MV-4-11 (cell line): ENCODE measurements at places on chromosomes 2 and 18.
A peak's percentile ranks its signal among the peaks of the same experiment; 100 is the strongest.

DNA sequence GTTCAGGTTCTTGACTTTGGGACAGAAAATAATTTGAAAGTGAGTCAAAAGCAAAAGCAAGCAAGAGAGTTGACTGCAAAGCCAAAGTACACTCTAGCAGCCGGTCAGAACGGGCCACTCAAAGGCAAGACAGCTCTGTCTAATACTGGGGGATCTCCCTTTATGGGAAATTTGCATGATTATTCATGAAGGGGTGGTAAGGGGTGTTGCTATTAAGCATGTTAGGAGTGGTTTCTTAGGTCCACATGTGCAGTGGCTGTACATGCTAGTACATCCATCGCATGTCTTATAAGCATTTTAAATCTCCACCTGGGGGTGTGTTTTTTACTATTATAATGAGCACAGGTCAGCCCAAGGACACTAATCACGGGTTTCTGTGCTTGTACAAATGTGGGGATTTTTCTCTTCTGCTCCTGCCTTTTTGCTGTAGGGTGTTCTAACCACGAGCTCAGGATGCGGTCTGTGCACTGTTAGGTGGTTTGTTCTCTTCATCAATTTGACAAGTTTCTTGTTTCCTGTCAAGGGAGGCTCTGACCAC, 60.2 kb upstream of the SPP2 start:
- no peak for DNase-seq

DNA sequence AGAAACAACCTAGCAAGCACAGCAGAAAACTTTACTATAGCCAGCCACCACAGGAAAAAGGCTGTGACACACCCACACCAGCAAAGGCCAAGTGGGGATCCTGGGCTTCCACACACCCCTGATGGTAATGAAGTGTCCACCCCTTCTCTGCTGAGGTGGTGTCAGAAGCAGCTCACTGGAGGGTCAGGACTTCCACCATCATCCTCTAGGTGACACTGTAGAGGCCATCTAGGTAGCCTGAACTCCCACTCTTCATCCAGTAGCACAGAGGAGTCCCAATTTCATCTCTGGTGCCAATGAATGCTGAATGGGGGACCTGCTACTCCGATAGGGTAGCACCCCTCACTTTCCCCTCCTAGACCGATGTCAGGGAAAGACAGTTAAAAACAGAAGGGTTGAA, 1544.4 kb downstream of the LRP1B start:
- no peak for DNase-seq

DNA sequence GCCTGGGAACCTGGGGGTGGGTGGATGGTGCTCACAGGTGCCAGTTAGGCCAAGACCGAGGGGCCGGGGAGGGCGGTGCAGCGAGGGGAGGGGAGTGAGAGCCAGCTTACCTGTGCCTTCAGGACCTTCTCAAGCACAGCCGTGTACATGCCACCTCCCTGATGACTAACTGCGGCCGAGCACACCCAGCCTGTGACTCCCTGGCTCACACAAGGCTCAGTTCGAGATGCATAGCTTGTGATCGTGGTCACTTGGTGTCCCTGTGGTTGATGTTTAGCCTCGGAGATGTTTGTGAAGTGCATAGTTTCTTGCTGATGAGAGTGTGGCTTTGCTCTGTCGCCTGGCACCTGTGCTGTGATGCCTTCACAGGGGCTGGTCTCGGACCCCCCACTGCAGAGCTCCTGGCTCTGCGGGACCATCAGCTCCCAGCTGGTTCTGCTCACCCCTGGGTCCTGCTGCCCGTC, 84.5 kb upstream of the ODC1 start:
- DNase-seq: no peak

- DNase-seq: peak; percentile 3
Measured at GRCh38 chr2:179751163-179751809, 110.1 kb downstream of the ZNF385B start.

DNA sequence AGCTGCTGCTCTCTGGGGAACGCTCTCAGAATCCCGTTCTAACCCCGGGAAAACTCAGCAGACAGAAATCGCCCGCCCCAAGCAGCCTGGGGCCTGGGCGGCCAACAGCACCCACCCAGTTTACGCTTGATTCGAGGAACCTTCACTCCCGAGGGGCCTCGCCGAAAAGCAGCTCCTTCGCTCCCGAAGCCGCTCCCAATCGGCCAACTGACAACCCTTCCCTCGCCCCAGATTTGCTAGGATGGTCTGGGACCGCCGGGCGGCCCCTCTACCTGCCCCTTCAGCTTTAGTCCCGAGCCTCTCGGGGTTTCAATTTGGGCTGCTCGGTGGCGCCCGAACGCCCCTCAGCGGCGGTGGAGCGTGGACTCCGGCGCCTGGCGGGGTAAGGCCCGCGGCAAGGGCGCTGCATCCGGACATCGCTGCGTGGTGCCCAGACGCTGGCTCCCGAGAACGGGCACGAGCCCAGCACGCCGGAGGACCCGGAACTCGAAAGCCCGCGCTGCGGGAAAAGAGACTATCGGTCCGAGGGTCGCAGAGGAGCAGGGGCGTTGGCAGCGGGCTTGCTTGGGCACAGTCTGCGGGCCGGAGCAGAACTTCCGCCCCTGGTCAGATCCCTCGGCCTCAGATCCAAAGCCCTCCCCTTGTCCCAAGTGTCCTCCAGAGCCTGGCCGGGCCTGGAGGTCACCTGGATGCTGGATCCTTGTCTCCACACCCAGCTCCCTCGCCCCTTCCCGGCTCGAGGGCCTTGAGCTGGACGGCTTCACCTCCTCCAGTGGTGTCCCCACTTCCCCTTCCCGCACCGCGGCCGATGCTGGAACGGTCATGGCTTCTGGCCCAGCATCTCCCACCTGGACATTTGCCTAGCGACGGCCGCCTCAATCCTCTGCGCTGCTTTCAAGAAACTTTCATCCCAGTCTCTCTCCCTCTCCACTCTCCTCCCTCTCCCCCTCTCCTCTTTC, 3.0 kb upstream of the OTX1 start:
- no peak for DNase-seq

DNA sequence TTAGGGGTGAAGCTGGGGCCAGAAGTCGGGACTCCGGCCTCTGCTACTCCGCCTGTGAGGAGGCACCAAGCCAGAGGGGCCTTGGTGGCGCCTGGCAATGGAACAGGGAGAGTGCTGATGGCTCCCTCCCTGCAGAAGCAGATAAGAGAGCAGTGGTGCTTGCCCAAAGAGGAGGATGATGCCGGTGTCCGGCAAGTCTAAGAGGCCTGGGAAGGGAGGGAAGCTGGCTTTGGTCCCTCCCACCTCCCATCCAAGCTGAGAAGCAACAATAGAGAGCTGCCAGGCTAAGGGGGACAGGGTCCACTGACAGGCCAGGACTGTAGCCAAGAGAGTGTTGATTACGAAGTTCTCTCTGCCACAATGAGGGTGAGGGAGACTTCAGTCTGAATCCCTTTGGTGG, 479.5 kb downstream of the TNS1 start:
- DNase-seq: no peak

DNA sequence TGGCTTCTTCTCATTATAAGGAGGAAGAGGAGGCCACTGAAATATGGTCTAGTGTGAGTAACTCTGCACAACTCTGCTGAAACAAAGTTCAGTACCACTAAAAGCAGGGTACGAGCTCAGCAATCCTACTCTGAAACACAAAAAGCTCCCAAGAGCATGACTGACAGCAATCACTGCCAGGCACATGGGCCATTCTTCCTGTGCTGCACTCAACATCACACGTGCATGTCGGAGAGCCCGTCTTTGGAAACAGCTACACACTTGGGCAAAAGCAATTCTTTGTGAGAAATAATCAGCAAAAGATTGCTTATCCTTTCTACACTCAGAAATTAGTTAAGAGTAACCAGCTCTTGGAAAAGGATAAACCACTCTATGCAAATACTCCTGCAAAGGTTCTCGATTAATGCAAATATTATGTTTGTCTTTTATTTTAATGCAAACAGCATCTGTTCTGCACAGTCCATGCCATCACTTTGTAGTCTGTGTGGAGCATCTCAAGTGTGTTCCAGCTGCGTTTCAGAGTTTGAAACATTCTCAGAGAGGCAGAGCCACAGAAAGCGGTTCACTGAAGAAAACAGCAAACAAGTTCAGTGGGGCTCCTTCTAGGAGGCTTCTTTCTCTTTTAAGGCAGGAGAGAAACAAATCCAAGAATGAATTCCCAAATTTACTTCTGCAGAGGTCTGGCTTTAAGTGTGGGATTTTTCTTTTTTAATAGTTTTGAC, 145.0 kb downstream of the HDAC4 start:
- no peak for DNase-seq

DNA sequence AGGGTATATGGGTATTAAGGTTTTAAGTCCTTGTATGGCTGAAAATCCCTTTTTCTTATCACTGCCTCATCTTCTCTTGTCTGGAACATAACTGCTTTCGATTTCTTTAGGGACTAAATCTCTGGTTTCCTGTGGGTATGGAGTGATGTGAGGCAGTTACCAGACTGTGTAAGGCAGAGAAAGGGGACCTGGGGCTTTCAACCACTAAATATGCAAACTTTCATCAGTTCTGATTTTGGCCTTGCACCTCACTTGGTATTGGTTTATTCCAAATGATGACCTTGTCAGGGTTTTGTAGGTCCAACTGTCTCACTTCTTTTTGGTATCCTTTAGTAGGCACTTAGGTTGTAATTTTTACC, 9.3 kb downstream of the MAP4K4 start:
- DNase-seq: peak; percentile 37

DNA sequence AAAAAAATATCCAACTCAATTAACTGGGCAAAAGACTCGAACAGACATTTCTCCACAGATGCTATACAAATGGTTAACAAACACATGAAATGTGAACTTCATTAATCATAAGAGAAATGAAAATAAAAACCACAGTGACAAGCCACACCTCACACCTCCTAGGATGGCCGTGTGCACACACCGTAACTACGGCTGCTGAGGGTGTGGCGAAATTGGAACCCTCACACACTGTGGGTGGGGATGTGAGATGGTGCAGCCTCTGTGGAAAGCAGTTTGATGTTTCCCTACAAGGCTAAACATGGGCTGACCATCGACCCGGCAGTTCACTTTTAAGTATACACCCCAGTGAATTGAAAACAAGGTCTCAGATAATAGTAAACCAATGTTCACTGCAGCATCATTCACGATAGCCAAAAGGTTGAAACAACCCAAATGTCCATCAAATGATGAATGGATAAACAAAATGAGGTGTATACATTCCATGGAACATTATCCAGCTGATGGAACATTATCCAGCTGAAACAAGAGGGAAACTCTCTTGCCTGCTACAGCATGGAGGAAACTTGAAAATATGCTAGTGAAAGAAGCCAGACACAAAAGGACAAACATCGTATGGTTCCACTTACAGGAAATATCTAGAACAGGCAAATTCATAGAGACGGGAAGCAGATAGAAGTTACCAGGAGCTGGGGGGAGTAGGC, 32.2 kb downstream of the ZAP70 start:
- DNase-seq: peak; percentile 32

GRCh38 chr18:51009072-51009471, 20.9 kb upstream of the SMAD4 start:
- peak; percentile 86 for DNase-seq

DNA sequence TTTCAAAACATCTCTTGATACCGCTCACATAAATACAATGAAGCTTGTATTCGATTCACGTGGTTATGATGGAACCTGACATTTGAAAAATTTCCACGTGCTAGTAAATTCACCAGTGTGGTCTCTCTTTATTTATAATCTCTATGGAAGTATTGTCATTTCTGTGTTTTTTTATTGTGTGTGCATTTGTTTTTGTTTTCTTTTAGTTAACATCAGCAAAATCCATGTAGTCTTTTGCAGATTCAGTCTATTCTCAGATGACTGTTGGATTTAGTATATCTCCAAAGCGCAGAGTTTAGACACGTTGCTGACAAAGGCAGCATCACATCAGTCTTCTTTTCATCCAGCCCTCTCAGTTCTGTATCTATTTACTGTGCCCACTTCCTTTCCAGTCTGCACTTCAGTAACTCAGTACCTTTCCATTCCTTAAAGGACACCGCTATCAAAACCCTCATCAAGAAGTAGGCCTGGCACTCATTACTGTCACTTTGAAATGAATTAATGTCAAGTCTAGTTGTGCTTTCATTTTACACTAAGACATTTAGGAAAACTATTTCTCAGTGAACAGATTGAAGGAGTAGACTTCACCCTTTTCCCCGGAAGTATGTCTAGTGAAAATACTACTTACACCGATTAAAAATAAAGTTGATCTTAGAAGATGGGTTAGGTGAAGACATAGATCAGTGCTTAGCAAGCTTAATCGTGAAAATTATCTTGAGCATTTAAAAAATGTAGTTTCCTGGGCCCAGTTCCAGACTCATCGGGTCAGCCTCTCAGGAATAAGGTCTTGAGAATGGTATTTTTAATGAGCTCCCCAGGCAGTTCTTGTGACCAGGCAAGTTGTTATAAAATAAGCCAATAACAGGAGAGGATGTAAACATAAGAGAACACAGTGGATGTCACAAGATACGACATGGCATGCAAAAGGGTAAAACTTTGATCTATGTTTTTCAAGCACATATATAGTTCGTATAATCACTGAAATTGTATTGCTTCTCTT, 506.8 kb upstream of the ZEB2 start:
- DNase-seq: no peak

DNA sequence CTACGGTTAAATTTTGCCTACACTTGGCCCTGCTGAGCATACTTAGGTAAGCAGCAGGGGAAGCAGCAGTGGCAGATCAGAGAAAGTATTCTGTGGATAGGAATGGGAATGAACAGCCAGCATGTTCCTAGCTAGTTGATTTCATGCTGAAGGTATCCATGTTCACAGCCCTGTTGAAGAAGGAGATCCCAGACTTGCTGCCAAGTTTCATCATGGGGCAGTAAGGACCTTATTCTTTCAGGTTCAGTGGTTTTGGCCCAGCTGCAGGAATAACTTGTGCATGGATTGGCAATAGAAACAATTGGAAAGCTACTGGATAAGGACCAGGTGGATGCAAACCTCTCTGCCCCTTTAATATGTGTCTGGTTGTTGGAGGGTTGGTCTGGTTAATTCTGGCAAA, 98.2 kb upstream of the TMEM178A start:
- no peak for DNase-seq

DNA sequence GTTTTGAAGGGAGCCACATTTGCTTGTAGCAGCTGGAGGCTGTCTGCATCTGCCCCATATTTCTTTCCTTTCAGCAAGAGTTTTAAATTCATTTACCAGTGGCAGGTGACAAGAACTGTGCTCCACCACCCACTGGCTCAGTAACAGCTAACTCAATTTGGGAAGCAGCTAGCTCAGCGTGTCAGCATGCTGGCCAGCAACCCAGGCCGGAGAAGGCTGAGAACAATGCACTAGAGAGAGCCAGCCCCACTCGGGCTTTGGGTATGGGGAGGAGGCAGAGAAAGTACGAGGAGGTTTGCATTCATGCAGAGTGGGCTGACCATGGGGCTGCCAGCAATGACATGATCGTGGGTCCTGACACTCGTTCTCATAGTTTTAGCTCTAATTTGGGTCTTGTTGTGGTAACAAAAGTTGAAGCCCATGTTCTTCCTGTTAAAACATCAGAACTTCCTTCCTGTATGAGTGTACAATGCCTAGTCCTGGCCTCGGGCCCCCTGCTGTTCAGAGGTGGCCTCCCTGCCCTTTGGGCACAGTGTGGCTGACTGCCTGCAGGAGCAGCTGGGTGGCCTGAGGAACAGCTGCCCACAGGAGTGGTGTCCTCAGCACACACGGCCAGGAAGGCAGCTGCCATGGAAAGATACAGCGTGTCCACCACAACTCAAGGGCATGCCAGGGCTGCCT, 23.0 kb downstream of the CDC42EP3 start:
- DNase-seq: peak; percentile 70

- DNase-seq: no peak
Measured at GRCh38 chr2:201353116-201353515, 4.0 kb downstream of the FLACC1 start.
